Effector CD8-positive, alpha-beta T cell (primary cell): ENCODE measurements at places on chromosomes 11 and 22.

DNA sequence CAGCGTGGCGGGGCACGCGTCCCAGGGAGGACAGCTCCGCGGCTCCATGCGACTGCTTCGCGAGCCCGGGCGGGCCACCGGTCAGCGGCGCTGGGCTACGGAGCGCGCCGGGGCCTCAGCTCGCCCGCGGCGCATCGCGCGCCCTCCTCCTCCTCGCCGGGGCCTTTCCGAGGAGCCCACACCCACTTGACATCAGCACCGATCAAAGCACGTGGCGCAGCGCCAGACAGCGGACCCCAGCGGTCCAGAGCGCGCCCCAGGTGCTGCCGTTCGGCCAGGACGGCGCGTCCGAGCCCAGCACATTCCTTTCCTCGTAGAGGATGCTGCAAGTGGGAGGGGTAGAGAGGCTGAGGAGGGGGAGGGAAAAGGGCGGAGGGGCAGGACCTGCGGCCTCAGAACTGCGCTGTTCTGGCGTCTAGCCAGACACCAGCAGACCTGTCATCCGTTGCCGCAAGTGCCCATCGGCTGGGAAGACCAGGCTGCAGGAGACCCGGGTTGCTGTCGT lies 88.6 kb downstream of the PLEKHA7 start:
- DNase-seq, result no peak

- no peak for DNase-seq
Measured at GRCh38 chr11:118740892-118741291, 50.1 kb downstream of the DDX6 start.

GRCh38 chr11:118061586-118062125 lies 15.2 kb upstream of the TMPRSS4 start:
- no peak for DNase-seq

- no peak for DNase-seq
Measured at GRCh38 chr22:27151407-27151806, 494.0 kb downstream of the MIAT start.

DNA sequence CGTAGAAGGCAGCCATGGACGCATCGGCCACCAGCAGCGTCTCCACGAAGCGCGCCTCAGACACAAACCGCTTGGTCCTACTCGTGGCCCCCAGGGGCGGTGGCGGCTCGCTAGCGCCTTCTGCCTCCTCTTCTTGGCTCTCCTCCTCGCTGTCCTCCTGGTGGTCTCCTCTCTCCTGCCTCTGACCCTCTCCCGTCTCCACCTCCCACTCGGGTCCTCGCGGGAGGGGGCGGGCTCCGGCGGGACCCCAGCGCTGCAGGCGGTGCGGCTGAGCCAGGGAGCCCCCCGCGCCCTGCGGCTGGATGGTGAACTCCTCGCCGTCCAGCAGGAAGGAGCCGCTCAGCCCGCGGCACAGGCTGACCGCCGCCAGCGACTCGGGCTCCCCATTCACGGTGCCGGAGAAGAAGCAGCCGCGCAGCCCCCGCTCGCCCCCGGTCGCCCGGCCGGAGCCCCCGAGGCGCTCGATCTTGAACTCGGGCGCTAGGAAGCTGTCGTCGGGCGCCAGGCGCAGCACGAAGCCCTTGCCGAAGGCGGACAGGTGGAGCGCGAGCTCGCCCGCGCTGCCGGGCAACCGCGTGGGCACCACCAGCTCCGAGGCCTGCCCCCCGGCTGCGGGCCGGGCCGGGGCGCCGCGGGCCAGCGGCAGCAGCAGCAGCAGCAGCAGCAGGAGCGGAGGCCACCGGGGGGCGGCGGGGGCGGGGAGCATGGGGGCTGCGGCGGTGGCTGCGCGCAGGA lies 661 bp downstream of the ADAMTS8 start:
- no peak for DNase-seq

GRCh38 chr22:42856179-42856864 lies 751 bp downstream of the ARFGAP3 start:
- peak; percentile 56 for DNase-seq

- no peak for DNase-seq
Measured at GRCh38 chr11:86067009-86067850, 1.7 kb downstream of the PICALM start.

DNA sequence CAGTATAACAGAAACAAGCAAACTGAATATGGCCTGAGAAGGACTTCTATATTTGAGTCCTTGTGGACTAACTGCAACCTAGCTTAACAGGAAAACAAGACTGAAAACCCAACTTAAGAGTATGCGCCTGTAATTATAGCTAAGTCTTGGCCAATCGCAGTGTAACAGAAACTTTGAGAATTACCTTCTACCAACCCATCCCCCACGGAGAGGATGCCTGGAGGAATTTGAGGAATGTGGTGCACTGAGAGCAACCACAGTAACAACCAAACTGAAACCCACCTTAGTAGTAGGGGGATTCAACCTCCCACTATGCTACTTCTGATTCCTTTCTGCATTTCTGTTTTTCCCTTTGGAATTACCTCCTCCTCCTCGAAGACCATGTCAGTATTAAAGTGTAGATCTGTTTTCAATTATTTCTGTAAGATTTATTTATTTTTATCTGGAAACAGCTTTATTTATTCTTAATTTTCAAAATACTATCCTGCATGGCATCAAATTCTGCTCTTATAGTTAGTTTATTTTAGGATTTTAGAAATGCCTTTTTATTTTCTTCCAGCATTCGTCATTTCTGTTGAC lies 393.6 kb downstream of the KCNA4 start:
- no peak for DNase-seq

GRCh38 chr22:24965822-24966626 lies 13.5 kb downstream of the KIAA1671 start:
- no peak for DNase-seq

GRCh38 chr22:32958001-32958400 lies 100.2 kb downstream of the SYN3 start:
- DNase-seq, result no peak

GRCh38 chr11:32231909-32232493 lies 141.1 kb downstream of the RCN1 start:
- DNase-seq, result no peak

DNA sequence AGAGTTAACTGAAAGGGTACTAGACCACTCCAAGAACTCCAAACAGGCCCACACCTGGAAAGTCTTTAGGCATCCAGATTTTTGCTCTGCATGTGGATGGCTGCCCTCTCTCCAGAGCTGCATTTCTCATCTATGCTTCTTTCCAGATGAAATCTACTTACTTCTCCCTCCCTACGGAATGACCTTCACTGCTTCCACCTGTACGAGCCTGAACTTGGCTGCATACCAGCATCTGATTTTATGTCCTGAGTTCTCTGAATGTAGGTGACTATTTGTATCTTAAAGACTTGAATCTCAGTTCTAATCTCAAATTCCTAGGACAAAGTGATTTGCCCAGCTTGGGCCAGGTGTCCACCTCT lies 13.3 kb downstream of the CELF1 start:
- no peak for DNase-seq

DNA sequence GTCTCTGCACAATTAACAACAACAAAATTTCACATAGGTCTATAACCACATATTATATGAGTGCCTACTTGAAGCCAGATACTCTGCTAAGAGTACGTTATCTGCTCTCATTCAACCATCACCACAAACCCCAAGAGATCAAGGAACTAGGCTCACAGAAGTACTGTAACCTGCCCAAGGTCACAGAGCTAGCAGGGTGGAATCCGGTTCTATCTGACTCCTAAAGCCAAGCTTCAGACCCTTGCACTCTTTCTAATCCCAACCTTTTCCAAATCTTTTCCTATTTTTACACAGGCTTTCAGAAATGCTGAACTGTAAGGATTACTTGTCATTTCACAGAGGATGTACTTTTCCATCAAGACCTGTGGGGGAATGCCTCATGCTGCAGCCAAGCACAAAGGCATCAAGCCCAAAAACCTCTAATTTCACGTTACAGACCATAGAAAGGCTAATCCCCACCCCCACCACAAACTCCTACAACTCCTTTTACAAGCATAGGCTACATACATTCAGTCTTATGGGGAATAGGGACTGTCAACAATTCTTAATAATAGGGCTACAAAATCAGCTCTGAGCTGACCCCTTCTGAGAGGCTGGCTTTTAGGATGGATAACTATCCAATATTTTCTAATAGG lies 927 bp downstream of the PRCP start:
- DNase-seq, result no peak

- DNase-seq, result no peak
Measured at GRCh38 chr11:34235591-34236071, 122.2 kb downstream of the ABTB2 start.
